ENCODE measurements at places on chromosomes 2 and 18. TPM values are rescaled to one million over a fixed set of nuclear protein-coding genes. Genes with fewer than 3 reads are reported as not detected.

Gene TMEM178A
- 13.6 TPM for total RNA-seq

GRCh38 chr2:236818281-236819045, 248.8 kb downstream of the ACKR3 start:
- DNase-seq = no peak

Gene IL1RL2
- total RNA-seq = 0.28 TPM

Gene ADAM23
- 52.1 TPM for total RNA-seq

GRCh38 chr2:74332550-74333174, 10.6 kb downstream of the SLC4A5 start:
- DNase-seq = no peak

Gene MOCOS
- 0.89 TPM for total RNA-seq

DNA sequence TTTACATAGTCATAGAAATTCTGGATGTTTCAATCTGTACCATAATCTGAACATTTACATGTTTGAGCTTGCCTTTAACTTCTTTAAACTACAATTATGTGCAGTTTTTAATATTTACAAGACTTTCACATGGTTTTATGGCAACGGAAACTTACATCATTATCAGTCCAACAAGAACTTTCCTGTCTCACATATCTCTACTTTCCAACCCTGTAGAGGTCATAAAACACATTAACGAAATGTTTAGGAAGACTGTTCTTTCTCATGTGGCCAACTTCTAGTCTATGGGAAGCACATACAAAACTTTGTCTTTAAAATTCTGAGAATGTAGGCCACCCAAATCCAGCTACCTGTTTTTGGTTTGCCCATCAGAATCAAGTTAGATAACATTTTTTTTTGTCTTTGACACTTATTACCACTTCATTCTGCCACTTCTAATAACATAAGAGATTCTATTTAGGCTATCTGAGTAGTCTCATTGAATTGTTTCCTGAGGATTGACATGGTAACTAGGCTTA, 693.2 kb downstream of the KCNJ3 start:
- DNase-seq = no peak

GRCh38 chr2:134149904-134150303, 104.0 kb upstream of the MGAT5 start:
- DNase-seq = no peak

DNA sequence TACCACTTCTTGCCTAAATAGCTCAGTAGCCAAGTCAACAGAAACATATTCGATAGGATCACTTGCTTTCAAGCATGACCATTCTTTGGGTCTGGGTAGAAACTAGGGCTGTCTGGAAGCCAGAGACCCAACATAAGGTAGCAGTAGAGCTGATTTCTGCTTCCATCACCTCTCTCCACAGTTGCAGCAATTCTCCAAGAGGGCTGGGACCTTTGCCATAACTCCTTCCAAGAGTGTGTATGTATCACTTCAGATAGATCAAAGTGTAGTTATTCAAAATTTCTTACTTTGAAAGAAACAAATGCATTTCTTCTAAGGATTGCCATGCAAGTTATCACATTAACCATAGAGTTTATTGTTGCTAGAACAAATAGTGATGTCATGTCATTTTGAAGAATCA, 172.0 kb upstream of the GALNT5 start:
- no peak for DNase-seq

Gene DDX18
- 55.6 TPM for total RNA-seq

DNA sequence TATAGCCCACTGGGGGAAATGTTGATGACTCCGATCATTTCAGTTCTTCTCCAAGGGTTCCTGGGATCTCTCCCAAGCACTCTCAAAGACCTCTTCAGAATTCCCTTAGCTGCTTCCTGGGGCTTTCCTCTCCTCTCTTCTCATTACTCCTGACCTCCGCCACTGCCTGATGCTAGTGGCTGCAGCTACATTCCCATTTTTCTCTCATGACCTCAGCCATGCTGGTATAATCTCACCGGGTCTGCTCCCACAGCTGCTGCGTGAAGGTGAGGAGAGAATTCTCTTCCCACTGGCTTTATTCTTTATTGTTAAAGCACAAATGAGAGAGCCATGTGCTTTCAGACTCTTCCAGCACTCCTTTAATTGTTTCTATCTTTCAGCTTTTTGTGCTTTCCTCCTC, 312.0 kb upstream of the ETAA1 start:
- DNase-seq = no peak

- DNase-seq = no peak
Measured at GRCh38 chr2:48310581-48310980, 219.4 kb upstream of the STON1 start.

DNA sequence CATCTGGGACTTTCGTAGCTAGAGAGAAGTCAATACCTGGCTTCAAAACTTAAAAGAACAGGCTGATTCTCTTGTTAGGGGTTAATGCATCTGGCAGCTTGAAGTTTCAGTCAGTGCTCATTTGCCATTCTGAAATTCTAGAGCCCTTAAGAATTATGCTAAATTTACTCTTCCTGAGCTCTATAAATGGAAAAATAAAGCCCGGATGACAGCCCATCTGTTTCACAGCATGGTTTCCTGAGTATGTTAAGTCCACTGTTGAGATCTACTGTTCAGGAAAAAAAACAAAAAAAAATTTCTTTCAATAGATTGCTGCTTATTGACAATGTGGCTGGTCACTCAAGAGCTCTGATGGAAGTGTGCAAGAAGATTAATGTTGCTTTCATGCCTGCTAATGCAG, 101.3 kb upstream of the RPE start:
- no peak for DNase-seq

DNA sequence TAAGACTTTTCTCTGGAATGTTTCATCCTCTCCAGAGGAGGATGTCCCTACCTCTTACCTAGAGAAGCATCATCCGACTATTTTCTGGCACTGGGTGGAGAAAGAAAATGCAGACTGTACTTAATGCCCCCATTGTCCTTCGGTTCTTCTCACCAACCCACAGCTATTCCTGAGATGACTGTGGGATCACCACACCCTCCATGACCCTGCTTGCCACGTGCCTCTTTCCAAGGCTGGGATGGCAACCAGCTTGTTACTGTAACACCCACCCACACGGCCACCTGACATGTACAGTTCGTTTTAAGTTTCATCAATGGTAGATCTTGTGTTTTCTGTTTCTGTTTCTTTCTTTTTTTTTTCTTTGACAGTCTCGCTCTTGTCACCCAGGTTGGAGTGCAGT, 365.2 kb downstream of the FBXO15 start:
- no peak for DNase-seq

Gene REG3A
- total RNA-seq = not detected

DNA sequence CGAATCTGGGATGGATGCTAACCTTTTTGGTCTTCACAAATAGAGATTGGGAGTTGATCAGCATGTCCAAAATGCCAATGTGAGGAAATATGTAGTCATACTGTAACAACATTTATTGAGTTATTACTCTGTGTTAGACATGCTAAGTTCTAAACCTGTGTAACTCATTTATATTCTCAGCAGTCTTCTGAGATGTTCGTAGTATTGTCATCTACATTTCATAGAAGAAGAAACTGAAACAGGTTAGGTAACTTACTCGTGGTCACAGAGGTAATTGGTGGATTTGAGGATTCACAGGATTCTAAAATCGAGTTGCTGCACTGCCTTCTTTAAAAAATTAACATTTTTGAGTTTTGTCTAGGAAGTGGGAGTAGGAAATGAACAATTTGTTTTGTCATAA, 162.1 kb downstream of the UBE2E3 start:
- DNase-seq = no peak

DNA sequence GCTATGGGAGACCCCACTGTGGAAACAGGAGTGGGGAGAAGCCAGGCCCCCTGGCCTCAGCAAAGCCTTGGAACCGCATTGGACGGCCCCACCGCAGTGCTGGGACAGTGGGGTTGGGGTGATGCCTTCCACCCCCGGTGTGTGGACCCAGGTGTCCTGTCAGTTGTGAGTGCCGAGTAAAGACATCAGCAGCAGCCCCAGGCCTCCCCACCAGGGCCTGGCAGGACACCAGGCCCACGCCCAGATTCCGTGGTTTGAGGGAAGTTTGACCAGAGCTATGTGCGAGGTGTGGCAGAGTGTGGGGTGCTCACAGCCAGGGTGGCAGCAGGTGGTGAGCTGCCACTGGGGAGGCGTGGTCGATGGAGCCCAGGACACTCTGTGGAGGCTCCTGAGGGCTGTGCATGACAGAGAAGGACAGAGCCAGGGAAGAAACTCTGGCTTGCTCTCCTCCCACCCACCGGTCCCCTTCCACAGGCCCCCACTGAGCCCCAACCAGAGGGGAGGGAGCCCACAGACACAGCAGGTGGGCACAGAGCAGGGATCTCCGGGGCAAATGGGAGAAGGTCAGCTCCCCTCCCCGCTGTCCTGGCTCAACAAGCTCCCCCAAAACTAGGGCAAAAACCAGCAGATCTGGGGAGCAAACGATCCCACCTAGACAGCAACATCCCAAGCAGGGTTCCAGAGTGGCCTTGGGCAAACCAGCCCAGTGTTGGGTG, 69.1 kb downstream of the TWIST2 start:
- DNase-seq = no peak

DNA sequence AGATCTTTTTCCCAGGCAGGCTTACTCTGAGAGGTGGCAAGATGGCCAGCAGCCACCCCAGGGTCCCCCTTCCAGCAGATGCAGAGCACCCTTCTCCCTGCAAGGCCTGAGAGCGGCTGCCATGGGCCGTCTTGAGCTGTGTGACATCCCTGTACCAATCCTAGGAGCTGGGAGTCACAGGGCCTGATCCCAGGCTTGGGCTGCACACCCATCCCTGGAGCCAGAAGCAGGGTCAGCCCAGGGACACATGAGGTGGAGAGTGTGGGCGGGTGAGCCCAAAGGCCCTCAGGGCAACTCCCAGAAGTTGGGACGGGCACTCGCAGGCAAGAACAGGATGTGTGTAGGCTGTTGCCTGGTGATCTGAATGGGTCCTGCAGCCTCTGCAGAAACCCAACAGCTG, 40.5 kb downstream of the CROCC2 start:
- DNase-seq = no peak

Data from spinal cord (tissue), 10 donors.